Type B pancreatic cell (in vitro differentiated cells): ENCODE measurements at places on chromosomes 6 and 20. TPM values are rescaled to one million over a fixed set of nuclear protein-coding genes. Genes with fewer than 3 reads are reported as not detected.

DNA sequence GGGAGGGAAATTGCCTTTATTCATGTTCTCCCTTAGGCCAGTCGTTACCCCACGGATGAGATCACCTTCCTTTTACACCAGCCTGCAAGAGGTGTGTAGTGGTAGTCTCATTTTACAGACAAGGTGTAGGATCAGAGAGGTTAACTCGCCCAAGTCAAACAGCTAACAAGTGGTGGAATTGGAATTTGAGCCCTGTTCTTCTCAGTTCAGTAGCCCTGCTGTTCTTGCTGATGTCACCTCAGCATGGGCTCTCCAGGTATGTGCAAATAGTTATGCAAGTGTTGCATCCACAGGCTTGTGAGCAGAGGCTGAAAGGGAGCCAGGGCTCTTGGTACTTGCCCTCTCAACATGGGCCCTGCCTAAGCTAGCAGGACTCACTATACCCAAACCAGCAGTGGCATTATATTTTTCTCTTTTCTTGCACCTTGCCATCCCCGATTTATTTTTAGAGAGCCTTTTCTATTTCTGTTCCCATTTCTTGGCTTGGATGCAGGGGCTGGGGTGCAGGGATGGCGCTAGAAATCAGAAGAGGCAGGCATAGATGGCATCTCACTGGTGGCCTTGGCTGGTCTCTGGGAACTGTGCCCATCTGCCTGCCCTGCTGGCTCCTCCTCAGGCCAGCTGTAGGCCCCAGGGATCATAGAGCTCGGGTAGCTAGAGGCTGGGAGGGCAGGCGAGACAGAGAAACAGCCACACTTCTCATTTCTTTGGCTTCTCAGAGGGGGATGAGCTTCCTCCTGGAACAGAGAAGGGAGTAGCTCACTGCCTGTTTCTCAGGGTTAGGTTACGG, 18.2 kb downstream of the PPARD start:
- no peak for DNase-seq

Gene FOXS1
- total RNA-seq: 0.22 TPM in 1 of 2 replicates, not detected in the other

DNA sequence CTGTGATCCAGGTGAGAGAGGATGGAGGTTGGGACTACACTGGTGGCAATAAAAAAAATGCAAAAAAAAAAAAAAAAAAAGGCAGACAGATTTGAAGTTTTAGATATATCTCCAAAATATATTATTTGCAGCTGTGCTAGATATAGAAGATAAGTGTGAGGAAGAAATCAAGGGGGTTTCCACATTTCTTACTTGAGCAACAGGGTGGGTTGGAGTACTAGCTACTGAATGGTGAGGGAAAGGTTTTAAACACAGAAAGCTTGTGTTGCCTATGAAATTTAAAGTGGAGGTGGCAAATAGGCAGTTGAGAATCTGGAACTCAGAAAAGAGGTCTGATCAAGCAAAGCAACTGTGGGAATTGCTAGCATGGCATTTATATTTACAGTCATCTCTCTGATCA, 59.9 kb upstream of the GNRH2 start:
- DNase-seq: no peak

- peak; percentile 52 for DNase-seq
Observed at GRCh38 chr6:149904661-149905370, 6.9 kb upstream of the RAET1E start.

DNA sequence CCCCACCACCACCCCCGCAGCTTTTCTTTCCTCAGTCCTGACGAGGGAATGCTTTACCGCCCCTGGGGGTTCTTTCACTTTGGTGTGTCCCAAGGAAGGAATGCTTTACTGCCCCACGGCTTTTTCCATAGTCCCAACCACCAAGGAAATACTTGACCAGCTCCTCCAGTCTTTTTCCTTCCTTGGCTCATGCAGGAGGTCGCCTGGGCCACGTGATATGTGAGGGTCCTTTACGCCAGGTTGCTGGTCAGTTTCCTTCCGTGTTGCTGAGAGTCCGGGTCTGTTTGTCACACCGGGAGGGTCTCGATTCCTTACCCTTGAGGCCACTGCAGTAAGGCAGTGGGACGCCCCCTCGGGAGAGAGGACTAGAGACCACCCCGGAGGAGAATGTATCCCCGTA, 58.9 kb upstream of the CDH4 start:
- no peak for DNase-seq

GRCh38 chr20:24999568-24999967, 7.0 kb upstream of the APMAP start:
- DNase-seq: peak; percentile 24

DNA sequence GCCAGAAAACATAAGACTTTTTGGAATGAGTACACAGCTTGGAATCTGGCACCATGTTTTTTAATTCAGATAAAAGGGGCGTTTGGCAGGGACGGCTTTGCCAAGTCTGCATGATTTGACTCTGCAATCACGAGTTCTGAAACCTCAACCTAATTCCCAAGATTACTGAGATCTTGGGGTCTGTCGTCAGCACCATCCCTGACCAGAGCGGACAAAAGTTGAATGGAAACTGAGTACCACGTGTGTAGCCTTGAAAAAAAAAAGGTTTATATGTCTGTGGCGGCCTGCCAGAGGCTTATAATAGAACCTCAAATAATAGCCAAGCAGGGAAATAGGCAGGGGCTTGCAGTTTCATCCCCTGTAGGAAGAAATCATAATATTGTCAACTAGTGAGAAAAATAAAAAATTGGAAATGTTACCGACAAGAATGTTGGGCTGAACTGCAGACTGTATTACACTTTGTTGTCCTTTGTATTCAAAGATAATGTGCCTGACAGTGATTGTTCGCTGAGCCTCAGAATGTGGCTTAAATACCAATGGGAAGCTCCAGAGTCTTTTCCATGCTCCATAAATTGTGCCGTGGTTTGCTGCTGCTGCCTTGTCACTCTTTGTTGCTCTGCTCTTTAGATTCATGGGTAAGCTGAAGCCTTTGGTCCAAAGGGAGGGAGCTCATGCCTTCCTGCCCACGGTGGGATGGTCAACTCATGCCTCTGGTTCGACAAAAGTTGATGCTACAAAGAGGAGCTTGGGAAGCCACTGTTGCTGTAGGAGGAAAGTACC, 118.8 kb upstream of the ARID1B start:
- DNase-seq: no peak

Gene YWHAB
- total RNA-seq: 153 and 183 TPM in 2 replicates

- DNase-seq: no peak
Observed at GRCh38 chr20:11436113-11436905, 481.4 kb upstream of the BTBD3 start.

Gene TSBP1
- not detected in 2 replicates for total RNA-seq

DNA sequence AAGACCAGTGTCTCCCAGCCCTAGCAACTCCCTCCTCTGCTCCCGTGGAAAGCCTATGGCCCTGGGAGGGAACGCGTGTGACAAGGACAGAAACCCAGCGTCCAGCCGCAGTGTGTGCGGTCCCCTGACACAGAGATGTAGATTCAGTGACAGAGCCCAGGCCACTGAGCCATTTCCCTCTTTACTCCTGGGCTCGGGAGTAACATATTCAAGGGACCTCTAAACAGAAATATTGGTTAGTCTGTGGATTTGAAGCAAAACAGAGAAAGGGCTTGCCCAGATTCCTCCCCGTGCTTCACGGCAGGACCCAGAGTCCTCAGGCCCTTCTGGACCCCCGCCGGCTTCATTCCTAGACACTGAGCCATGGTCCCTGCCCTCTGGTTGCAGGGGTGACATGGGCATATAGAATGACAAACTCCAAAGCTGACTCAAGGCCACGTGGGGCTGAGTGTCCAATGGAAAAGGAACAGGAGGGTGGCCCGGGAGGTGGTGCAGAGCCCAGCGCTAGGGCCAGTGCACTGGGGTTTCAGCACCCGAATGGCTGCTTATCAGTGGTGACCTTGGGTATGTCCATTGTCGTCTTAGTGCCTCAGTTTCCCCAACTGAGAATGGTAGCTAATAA, 248.2 kb downstream of the QKI start:
- no peak for DNase-seq

Gene GUCA1A
- 0.41 and 0.57 TPM in 2 replicates for total RNA-seq

DNA sequence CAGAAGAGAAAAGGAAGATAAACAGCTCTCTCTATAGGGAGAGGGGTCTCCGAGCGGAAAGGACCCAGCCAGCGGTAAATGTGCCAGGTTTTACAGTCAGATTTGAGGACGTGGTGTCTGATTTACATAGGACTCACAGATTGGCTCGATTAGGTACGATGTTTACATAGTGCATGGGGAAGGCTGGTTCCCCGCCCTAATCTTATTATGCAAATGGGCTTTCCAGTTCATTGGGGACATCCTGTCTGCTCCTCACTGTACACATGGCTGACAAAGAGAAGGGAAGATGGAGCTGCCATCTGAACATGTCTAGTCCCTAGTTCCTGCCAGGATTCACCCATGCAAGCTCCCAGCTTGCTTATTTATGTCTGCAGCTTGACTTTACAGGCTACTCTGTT, 119.9 kb downstream of the RNF144B start:
- DNase-seq: no peak
